ENCODE measurements at places on chromosomes 3 and 15. TPM values are rescaled to one million over a fixed set of nuclear protein-coding genes. Genes with fewer than 3 reads are reported as not detected.
A peak's percentile ranks its signal among the peaks of the same experiment; 100 is the strongest.

DNA sequence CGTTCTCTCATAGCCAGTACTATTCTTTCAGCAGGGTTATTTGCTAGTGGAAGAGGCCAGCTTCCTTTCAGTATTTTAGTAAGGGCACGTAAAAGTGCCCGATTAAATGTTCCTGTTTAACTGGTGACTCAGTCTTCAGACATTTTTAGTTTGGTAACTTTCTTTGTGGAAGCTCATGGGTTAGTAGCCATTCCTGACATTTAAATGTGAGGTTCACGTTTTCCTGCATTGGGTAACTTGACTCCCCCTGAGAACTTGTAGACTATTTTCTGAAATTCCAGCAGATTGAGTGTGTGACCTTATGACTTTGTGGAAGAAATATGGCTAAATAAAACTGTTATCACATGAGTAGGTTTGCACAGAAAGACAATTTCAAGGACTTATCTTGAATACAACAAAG is 16.9 kb downstream of the ABHD2 start:
- DNase-seq = no peak
- H3K36me3 ChIP-seq = peaks cover 15% of the 10 kb centered on the region
- no peak overlapping the region for H3K4me3 ChIP-seq
- no peaks in the 10 kb centered on the region for H3K27me3 ChIP-seq

DNA sequence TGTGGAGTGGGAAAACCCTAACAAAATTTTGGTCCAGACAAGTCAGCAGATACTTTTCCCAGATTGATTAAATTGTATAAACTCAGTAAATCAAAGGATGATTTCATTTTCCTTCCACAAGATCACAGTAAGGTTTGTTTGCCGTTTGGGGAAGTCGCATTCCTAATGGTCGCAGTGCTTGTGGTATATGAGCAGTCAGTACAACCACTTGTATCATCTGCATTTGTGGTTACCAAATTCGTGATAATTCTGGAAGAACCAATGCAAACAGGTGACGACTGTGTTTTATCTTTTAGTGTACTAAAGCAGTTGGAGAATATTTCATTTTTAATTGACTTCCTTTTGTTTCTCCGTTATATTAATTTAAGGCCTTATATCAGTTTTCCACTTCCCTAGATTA is 100.0 kb upstream of the CNTN6 start:
- H3K4me1 ChIP-seq = no peaks in the 10 kb centered on the region
- H3K36me3 ChIP-seq = no peaks in the 10 kb centered on the region
- H3K27ac ChIP-seq = no peak overlapping the region
- no peak overlapping the region for H3K4me3 ChIP-seq
- H3K27me3 ChIP-seq = no peaks in the 10 kb centered on the region
- no peak for DNase-seq

MFGE8 gene
- 100 TPM for total RNA-seq

DNA sequence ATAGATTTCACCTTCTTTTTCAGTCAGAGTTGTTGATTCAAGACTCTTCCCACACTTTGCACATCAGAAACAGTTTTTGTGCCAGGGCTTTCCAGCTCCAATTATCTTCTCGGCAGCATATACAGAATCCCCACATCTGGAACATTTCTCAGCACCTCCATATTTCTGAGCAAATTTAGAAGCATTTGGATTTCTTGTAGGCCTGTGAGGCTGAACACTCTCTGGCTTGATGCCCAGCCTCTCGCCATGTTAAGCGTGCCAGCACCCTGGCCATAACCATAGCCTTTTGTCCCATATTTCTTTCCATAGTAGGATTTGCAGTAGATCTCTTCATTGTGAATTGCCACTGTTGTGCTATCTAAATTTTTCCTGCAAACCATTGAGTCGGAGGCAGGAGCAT is 28.3 kb downstream of the CD80 start:
- no peak for DNase-seq
- no peak overlapping the region for H3K4me3 ChIP-seq
- H3K36me3 ChIP-seq = peaks cover 47% of the 10 kb centered on the region
- no peak overlapping the region for H3K27ac ChIP-seq

DNA sequence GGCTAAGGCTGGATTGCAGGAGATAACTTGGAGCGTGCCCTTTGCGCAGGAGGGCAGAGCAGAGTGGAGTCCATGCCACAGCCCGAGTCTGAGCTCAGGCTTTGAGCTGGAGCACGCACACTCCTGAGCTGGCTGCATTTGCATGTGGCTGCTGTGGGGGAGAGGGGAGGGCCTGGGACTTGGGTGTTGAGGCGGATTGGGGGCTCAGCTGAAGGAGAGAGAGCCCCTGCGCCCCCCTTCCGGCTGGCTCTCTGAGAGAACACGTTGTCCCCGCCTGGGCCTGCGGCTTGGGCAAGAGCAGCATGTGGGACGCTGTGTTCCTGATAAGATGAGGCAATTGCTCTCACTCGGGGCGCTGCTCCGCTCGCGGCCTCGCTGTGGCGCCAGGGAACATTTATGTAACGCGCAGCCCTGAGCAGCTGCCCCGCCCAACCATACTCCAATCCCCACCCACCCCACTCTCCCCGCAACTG is 39.1 kb downstream of the KLF13 start:
- peak; percentile 84 for DNase-seq
- peaks cover 93% of the 10 kb centered on the region for H3K4me1 ChIP-seq
- H3K27ac ChIP-seq = peak overlapping the region; percentile 100
- peak overlapping the region; percentile 84 for H3K4me3 ChIP-seq
- peaks cover 21% of the 10 kb centered on the region for H3K36me3 ChIP-seq

SMARCC1 gene
- 88.1 TPM for total RNA-seq

GRCh38 chr3:35404571-35404970 is 234.8 kb upstream of the ARPP21 start:
- H3K4me3 ChIP-seq = no peak overlapping the region
- H3K27ac ChIP-seq = no peak overlapping the region
- H3K36me3 ChIP-seq = no peaks in the 10 kb centered on the region
- no peaks in the 10 kb centered on the region for H3K4me1 ChIP-seq

- no peaks in the 10 kb centered on the region for H3K4me1 ChIP-seq
- H3K36me3 ChIP-seq = no peaks in the 10 kb centered on the region
- H3K4me3 ChIP-seq = no peak overlapping the region
- H3K27ac ChIP-seq = no peak overlapping the region
- no peaks in the 10 kb centered on the region for H3K27me3 ChIP-seq
- no peak for DNase-seq
Observed at GRCh38 chr15:39365873-39366272, 215.0 kb upstream of the THBS1 start.
